ENCODE measurements at places on chromosomes 13 and 19. TPM values are rescaled to one million over a fixed set of nuclear protein-coding genes. Genes with fewer than 3 reads are reported as not detected.

Gene TTC9B
- total RNA-seq: not detected

- no peak for DNase-seq
Observed at GRCh38 chr13:95117092-95117491, 184.2 kb downstream of the ABCC4 start.

Gene SPACA4
- total RNA-seq: 0.20 TPM

GRCh38 chr13:42393573-42394360 is 121.8 kb downstream of the AKAP11 start:
- DNase-seq: no peak

DNA sequence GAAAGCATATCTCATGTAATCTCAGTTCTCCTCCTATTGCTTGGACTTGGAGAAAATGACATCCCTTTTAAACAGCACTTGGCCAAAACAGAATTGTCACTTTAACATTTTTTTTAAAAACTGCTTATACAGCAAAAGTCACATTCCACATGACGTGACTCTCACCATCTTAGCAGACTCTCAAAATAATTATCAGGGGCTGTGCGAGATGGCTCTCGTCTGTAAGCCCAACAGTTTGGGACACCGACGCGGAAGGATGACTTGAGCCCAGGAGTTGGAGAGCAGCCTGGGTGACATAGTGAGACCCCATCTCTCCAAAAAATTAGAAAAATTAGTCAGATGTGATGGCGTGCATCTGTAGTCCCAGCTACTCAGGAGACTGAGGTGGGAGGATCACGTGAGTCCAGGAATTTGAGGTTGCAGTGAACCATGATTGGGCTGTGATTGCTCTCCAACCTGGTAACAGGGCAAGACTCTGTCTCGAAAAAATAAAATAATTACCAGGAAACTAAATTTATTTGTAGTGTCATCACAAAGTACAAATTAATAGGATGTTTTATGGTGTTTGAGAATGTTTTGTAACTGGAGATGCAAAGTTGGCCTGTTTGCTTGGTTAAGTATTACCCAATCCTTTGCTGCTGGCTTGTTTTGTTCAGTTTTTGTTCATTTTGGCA is 8.8 kb downstream of the SAFB start:
- DNase-seq: no peak

Gene CGB1
- not detected for total RNA-seq

DNA sequence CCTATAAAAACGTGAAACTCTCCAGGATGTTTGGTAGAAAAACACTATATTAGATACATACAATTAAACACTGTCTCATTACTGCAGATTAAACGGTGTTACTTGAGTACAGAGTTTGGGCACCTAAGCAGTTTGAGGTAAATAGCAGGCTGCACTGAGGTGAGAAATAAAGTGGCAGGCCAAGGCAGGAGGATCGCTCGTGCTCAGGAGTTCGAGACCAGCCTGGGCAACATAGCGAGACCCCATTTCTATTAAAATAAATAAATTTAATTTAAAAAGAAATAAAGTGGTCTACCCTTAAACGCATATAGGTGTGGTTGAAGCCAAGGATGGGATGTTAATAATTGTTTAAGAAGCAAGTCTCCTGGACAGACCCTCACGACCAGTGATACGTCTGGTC is 1.2 kb downstream of the PSPC1 start:
- DNase-seq: no peak

Gene RDH8
- not detected for total RNA-seq

DNA sequence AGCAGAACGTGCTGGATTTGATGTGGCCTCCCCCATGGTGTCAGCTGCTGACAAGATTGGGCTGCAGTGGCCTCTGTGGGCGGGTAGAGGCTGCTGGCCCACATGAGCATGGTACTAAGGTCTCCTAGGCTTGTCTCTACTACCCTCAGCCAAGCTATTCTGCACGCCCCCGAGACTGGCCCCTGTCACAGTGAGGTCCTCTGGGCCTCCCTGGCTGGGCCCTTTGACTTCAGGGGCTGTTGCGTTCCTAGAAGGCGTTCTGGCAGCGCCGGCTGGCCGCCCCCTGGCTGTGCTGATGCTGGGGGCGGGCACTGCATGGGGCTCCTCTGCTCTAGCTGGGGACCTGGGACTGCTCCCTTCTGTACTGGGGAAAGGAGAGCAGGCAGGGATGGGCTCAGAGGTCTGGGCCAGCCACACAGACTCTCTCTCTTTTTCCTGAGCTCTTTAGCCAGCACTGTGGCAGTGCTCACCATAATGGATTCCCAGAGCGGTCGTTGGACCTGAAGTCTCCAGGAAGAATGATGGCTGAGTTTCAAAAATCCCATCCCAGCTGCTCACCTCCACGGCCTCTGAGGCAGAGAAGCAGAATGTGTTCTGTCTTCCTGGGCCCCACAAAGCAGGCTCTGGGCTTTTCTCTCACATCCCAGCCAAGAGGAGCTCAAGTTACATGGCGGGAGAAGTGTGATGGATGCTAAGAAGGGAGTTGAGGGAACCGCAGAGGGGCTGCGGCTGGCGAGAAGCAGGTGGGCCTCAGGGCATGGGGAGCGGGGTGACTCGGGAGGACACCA is 32.3 kb downstream of the TSSK6 start:
- peak; percentile 49 for DNase-seq

DNA sequence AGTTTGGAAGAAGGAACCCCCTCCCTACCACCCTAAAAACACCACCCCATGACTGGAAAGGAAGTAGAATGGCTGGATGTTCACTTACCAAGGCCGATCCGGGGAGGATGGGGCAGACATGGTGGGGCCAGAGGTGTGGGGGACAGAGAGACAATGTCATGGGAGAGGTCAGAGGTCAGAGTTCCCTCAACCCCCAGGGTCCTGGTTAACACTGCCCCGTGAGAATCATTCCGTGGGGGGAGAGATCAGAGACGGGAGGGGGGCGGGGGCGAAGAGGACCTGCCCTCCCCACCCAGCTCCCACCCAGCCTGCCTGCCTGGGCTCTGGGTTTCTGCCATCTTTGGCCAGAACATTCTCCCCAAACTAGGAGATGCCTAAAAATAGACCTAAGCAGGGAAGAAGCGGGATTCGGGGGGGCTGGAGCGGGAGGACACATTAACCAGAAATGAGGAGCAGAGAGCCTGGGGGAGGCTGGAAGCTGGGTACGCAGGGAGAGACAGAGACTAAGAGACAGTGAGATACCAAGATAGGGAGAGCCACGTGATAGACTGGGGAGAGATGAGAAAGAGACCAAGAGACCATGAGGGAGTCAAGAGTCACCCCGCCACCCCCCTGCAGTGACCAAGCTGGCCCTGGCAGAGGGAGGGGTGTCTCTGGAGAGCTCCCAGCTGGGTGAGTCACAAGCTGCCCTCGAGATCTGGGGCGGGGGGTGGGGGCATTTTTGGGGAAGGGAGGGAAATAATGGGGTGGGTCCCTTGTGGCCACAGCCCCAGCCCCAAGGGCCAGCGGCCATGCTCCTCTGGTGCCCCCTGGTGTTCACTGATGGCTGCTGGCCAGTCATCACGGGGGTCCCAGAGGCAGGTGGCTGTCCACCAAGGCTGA is 6.1 kb upstream of the KANK2 start:
- DNase-seq: peak; percentile 52

Gene IGFL2
- 19.9 TPM for total RNA-seq

DNA sequence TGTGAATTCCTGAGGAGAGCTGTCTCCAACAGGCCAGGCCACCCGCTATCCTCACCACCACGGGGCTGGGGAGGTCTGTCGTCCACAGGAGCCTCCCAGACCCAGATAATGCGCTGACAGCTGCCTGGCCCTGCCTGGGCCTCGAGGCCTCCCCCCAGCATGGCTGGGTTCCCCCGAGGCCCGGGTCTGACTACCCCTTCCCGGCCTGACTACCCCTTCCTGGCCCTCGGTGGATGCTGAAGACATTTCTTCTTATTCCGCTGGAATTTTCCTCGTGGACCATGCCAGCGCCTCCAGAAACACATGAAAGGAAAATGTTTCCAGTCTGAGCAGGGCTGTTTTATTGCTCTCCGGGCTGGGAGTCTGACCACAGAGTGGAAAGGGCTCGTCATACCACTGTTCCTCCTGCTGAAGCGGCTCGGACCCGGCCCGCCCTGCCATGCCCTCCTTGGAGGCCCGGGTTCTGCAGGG is 16.8 kb upstream of the COMP start:
- peak; percentile 15 for DNase-seq

Gene MBD3L4
- not detected for total RNA-seq

GRCh38 chr13:40622761-40623160 is 43.7 kb downstream of the FOXO1 start:
- DNase-seq: no peak
